ENCODE measurements at places on chromosomes 6 and 20.

GRCh38 chr6:137666202-137666774, 172.1 kb upstream of the OLIG3 start:
- DNase-seq = no peak

- DNase-seq = no peak
Observed at GRCh38 chr6:112253841-112254816, at the start of gene LAMA4. LAMA4 (minus strand) TSS chr6:112254567; CDS start chr6:112254150, 417 bp downstream.

DNA sequence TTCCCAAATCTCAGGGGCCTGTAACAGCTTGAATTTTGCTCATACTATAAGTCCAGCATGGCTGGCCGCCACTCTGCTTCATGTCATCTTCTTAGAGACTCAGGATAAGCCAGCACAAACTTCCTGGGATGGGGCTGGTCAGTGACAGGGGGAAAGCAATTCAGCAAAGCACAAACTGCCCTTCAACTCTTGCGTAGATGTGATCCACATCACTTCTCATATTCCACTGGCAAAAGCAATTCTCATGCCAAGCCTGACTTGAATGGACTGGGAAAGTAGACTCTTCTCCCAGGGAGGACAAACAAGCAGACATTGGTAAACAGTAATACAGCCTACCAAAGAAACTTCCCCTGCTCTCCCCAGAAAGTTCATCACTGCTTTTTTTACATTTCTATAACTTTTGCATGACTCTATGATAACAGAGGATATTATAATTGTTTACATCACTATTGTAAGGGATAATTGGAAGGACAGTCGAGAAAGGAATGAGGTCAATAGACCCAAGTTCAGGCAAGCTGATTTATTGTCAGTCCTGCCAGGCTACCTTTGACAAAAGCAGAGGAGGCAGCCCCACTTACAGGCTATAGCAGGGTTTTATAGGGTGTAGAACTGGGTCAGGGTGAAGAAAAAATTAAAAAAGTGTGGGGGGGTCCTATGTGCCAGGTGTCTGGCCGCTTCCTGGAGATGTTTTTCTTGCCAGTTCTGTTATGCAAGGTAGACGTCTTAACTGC, 37.4 kb downstream of the RBM24 start:
- DNase-seq = no peak

GRCh38 chr6:137875058-137875520, 8.0 kb downstream of the TNFAIP3 start:
- DNase-seq = no peak

GRCh38 chr6:5764401-5764955, 242.2 kb downstream of the NRN1 start:
- no peak for DNase-seq

- DNase-seq = no peak
Observed at GRCh38 chr6:25601800-25602673, 50.0 kb upstream of the SCGN start.

DNA sequence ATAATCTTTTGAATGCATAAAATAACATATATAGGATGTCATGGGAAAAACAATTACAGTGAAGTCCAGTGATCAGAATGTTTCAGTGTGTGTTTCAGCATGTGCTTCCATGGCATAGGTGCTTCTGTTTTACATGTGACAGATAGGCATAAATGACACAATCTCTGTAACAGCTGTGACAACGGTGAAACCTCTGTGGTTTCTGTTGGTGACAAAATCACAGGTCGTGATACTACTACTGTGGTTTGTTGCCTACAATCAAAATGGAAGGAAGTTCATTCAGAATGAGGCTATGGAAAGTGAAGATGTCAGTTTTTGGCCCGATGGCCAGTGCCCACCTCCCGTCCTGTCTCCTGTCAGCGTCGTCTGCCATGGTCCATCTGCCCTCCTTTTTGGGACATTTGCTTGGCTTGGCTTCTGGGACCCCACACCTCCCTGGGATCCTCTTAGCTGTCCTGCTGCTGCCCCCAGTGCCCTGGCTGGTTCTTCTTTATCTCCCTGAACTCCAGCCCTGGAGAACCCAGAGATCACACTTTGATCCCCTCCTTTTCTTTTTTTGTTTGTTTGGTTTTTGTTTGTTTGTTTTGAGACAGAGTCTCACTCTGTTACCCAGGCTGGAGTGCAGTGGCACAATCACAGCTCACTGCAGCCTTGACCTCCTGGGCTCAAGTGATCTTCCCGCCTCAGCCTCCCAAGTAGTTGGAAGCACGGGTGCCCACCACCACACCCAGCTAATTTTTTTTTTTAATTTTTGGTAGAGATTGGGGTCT, 79.3 kb upstream of the NAA20 start:
- DNase-seq = no peak

- DNase-seq = no peak
Observed at GRCh38 chr6:137740967-137741761, 125.9 kb upstream of the TNFAIP3 start.

- no peak for DNase-seq
Observed at GRCh38 chr6:87104667-87105066, 9.8 kb upstream of the CGA start.

DNA sequence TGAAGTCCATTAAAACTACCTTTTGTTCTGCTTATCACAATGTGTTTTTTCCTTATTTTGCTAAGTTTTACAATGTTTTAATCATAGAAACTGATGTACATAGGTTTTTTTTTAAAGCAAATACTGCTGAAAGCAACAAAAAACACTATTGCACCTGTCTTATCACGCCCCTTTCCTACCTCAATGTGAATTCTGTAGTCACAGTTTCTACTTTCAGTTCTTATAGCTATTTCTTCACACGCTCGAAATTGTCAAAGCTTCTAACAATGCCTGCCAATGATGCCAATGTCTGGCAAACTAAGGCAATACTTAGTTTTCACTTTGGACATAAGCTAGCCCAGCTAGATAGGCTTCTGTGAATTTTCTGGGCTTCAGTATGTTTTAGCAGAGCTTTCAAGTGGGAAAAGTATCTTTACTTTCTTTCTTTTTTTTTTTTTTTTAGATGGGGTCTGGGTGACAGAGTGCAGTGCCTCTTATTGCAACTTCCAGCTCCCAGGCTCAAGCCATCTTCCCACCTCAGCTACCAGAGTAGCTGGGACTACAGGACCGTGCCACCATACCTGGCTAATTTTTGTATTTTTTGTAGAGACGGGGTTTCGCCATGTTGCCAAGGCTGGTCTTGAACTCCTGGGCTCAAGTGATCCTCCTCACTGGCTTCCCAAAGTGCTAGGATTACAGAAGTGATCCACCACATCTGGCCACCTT, 85.5 kb upstream of the HTR1B start:
- no peak for DNase-seq

GRCh38 chr6:83310046-83310445, 116.9 kb downstream of the RWDD2A start:
- no peak for DNase-seq
